ENCODE measurements at places on chromosomes 13 and 19.

- no peak for DNase-seq
Measured at GRCh38 chr19:17611462-17612244, 56.2 kb downstream of the COLGALT1 start.

DNA sequence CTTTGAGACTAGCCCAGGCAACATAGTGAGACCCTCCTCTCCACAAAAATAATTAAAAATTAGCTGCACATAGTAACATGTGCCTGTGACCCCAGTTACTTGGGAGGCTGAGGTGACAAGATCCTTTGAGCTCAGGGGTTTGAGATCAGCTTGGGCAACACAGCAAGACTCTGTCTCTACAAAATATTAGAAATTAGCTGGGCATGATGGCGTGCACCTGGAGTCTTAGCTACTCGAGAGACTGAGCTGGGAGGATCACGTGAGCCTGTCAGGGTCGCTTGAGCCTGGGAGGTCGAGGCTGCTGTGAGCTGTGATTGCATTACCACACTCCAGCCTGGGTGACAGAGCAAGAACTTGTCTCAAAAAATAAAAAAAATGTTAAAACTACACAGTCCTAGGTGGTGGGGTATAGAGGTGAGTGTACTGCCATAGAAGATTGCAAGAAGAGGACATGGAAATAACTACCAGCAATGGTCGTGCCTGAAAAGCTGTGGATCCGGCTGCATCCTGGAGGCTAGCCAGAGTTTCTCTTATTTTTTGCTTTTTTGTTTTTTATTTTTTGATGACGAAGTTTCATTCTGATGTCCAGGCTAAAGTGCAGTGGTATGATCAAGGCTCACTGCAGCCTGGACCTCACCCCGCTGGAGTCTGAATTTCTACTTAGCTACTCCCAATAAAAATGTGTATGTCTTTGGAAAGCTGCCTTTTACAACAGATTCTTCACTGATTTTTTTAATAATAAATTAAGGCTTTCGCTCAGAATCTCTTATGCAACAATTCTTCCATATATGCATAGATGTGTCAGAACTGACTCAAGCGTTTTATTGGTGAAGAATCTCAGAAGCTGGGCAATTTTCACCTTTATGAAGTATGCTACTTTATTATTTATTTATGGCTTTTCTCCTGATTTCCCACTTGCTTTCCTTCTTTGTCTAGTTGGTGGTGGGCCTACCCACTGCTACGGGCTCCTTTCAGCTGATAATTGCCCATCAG lies 393.8 kb downstream of the TSHZ3 start:
- no peak for DNase-seq

GRCh38 chr13:69180034-69180433 lies 927.6 kb upstream of the ATXN8OS start:
- no peak for DNase-seq

DNA sequence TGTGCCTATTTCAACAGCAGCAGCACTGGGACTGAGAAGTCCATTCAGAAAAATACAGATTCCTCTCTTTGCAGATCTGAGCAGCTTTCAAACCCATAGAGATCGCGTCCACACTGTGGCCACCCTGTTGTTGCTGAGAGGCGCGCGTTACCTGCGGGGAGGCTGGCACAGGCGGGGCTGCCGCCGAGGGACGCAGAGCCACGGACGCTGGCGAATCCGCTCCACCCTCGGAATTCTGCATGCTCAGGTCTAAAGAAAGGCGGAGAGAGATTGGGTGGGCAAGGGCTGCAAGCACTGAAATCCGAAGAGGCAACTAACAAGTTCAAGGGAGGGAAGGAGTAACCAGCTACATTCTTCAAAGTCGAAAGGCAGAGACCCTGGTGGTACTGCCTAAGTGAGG lies 63.0 kb downstream of the RFX2 start:
- DNase-seq = no peak

DNA sequence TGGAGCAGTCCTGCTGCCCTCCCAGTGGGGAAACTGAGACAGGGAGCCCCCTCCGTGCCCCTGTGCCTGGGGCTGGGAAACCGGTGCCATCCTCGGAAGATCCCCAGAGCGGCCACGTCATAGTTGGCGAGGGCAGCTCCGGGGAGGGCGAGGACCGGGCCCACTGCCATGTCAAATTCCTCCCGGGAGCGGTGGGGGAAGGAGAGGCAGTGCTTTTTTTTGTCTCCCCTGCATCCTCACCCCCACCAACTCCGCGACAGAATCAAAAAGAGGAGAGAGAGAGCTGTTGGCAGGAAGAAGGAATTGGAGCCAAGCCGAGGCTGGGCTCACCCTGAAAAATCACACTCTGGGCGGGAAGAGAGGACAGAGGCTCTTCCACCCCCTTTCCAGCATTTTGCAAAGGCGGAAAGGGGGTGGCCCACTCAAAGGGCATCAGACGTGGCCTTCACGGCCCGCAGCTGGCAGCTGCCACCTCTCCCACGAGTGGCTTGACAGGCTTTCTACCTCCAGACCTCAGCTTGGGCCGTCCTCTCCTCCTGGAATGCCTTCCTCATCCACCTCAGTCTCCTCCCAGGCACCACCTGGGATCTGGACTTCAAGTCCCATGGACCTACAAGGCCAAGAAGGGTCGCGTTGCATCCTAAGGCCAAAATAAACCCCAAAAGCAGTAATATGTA lies 19.6 kb upstream of the NFIC start:
- no peak for DNase-seq

DNA sequence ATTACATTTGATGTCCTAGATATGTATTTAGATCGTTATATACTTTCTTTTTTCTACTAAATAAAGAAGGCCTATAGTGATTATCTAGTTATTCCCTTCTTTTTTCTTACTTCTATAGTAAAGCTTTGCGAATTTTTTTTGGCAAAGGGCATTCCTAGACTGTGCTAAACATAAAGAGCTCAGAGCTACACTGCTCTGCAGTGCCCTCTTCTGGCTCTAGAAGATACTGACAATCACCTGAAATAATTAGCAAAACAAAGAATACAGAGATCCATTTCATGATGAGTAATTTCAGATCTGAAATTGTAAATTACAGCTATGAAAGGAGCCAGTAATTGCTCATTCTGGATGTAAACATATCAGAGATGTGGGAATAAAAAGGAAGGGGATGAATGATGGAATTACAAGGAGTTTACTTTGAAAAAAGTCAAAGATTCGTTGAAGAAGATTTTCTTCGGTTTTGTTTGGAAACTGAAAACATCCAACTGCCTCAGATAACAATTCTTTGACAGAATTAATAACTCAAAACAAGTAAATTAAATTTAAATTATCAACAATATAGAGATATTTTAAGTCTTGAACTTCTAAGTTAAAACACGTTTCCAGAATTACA lies 288.5 kb downstream of the NALCN start:
- DNase-seq = no peak

GRCh38 chr19:3572855-3573161 lies at the start of gene HMG20B:
Gene HMG20B (plus strand): TSS chr19:3572944. CDS start chr19:3573310, 366 bp downstream.
- no peak for DNase-seq

DNA sequence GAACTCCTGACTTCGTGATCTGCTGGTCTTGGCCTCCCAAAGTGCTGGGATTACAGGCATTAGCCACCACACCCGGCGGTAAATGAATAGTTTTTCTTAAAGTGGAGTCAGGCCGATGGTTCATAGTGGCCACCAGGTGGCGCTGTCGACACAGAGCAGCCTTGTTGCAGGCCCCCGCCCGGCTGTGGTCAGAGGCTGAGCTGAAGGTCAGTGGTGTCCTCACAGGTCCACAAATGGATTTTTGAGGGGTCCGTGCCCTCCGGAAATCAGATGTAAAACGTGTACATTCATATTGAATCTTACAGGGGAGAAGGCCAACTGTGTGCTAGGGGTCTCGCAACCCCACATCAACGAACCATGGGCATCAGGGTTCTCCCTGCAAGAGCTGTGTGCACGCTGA lies 13.4 kb upstream of the WDR18 start:
- DNase-seq = no peak

- DNase-seq = no peak
Measured at GRCh38 chr13:50588491-50589130, 254.9 kb downstream of the DLEU7 start.

DNA sequence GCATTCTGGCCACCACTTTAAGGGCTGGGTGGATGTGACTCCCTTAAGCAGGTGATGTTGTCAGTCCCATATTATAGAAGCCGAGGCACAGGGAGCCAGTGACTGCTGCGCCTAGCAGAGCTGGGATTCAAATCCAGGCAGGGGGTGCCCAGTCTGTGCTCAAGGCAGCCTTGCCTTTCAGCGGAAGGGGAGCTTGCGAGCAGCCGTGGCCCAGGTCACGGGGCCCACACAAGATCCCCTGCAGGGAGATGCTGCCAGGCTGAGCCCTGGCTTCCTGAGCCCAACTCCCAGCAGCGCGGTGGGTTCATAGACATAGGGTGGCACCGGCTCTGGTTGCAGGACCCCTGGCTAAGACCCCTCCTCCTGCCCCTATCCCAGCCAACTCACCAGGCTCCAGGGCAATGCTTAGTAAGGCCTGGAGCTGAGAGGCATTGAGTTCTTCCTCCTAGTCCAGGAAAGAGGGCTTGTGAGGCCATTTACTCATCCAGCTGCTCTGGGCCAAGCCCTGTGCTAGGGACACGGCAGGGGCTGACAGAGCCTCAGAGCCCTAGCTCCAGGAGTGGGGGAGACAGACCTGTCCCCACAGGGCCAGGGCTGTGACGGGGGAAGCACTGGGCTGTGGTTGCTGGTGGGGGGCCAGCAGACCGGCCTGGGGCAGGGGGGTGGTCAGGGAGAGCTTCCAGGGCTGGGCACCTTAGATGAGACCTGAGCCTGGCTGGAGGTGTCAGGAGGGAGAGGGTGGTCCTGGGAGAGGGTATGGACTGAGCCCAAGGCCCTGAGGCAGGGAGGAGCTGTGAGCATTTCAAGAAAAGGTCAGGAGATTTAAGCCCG lies 9.6 kb downstream of the CAPN12 start:
- DNase-seq = no peak

GRCh38 chr19:19538061-19538784 lies at the start of gene CILP2:
Gene CILP2 (plus strand): TSS chr19:19538265. CDS start chr19:19538350, 85 bp downstream.
- no peak for DNase-seq
